ENCODE measurements at places on chromosomes 7 and 10.

DNA sequence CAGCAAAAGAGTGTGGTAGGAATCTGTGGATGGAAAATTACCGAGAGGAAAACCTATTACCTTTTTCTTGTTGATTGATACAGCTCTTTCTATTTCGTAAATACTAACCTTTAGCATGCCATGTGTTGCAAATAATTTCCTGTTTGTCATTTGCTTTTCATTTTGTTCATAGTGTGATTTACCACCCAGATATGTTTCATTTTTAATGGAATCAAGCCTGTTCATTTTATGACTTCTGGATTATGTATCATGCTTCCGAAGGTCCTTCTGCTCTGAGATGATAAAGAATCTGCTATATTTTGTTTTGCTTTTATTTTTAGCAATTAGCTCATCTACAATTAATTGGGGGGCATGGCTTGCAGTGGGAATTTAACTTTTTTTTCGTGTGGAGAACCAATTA lies 46.5 kb downstream of the INPP5F start:
- no peak for DNase-seq

DNA sequence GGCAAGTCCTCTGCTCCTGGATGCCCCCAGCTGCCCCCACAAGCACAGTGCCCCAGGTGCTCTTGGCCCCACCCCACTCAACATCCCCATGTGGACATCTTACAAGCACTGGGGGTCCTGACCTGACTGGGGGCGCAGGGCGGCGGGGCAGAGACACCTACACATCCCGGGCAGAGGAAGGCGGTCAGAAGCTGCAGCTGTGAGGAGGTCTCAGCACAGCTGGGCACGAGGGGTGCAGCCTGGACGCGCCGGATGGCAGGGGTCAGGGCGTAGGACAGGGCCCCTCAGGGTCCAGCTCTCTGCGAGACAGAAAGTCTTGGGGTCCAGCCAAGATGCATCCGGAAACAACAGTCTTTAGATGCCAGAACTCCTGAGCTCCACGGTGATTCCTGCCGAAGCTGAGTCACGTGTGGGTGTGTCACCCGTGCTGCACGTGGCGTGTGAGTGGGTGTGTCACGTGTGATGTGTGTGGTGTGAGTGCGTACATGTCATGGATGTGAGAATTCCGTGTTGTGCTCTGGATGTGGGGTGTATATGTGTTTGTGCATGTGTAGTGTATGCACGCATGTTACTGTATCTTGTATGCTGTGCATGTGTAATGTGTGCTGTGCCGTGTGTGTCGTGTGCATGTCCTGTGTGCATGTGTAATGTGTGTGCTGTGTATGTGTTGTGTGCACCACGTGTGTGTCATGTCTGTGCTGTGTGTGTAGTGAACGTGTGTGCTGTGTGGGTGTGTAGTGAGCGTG lies 5.1 kb downstream of the VENTX start:
- DNase-seq, result no peak

DNA sequence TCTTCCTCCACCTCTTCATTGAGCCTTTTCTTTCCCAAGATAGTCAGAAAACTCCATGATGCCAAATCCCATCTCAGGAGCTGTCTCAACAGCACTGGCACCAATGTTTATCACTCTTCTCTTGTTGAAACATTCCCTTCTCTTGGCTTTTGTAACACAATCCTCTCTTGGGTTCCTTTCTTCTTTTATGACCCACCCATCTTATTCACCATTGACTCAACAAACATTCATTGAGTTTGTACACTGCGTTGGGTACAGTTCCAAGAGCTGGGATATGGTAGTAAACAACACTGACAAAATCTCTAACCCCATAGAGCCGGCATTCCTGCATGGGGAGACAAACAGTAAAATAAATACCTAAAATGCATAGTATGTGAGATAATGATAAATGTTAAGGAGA lies 577.5 kb downstream of the INHBA start:
- DNase-seq, result no peak

- DNase-seq, result no peak
These were observed 131.9 kb downstream of the KAT6B start for GRCh38 chr10:74958316-74958715.

GRCh38 chr7:70505468-70505867 lies 626.5 kb upstream of the GALNT17 start:
- DNase-seq, result no peak

DNA sequence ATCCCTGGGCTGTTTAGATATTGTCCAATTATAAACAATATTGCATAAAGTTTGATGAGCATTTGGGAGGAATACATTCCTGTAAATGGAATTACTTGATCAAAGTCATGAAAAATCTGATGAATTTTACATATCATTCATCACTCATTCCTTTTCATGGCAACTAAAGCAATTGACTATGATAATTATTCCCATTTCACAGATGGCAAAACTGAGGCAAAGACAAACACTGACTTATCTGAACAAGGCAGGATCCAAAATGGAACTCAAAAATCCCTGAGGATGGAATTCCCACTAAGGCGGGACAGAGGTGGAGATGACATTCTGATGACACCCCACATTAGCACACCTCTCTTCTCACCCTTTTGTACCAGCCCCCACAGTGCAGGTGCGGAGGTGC lies 17.1 kb downstream of the SLIT1 start:
- DNase-seq, result no peak

All from stimulated activated CD8-positive, alpha-beta memory T cell treated with anti-CD3 and anti-CD28 coated beads, Interleukin-4, amount 100 ng/mL, for 1 hour (primary cell).